ENCODE measurements at places on chromosomes 13 and 19.
A peak's percentile ranks its signal among the peaks of the same experiment; 100 is the strongest.

- DNase-seq, result no peak
Measured at GRCh38 chr13:114010401-114011101, 36.7 kb upstream of the C13orf46 start.

- no peak for DNase-seq
Measured at GRCh38 chr19:2477732-2478191, 1.8 kb downstream of the GADD45B start.

- no peak for DNase-seq
Measured at GRCh38 chr19:8071912-8072311, 19.4 kb downstream of the CCL25 start.

DNA sequence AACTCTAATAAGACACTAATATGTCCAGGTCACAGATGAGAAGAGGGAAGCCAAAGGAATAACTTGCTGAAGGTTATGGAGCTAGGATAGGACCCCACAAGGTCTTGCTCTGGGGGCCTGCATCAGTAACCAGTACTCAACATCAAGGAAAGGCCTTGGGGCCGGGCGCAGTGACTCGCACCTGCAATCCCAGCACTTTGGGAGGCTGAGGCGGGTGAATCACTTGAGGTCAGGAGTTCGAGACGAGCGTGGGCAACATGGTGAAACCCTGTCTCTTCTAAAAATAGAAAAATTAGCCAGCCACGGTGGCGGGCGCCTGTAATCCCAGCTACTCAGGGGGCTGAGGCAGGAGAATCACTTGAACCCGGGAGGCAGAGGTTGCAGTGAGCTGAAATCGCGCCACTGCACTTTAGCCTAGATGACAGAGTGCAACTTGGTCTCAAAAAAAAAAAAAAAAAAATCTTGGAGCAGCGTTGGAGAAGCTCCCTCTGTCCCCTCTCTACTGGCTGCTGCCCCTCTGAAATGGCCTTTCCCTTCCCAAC lies 1.8 kb downstream of the LONP1 start:
- no peak for DNase-seq

- peak; percentile 11 for DNase-seq
Measured at GRCh38 chr13:72726726-72727416, 558 bp downstream of the MZT1 start.

DNA sequence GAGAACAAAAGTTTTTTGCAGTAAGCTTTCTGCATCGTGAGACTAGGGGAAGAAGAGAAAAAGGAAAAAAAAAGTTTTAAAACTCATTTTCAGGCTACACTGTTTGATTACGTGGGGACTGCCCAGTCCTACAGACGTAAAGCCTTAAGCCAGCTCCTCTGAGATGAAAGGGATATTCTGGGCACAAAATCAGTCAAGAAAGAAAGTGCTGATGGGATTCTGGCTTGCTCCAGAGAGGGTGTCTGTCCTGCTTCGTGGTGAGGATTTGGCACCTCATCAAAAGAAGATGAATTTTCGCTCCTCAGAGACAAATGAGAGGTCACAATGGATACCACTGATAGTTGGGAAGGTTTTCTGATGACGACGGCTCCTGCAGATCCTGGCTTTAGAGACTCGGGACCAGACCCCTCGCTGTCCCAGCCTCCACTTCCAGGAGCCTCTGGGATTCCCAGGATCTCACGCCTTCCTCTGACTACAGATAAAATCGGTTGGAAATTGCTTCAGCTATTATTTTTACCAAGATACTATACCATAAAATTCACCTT lies 9.7 kb downstream of the TEX29 start:
- DNase-seq, result no peak

DNA sequence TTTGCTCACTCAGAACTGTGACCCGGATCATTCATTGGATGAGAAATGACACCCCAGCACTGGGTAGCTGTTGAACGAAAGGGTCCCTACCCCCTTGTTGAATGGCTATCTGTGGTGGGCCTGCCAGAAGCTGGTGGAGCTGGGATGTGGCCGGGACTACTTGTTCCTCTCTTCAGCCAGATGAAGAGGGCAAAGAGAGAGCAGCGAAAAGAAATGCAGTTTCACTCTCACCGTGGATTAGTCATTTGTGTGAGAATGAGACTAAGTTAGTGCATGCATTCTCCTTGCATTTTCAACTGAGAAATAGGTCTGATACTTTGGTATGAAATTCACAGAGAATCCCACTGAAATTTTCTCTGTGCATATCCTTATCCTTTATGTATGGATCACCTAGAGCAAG lies 553.1 kb downstream of the IRS2 start:
- no peak for DNase-seq

GRCh38 chr13:94701313-94702180 lies 10.8 kb downstream of the SOX21 start:
- DNase-seq, result no peak

DNA sequence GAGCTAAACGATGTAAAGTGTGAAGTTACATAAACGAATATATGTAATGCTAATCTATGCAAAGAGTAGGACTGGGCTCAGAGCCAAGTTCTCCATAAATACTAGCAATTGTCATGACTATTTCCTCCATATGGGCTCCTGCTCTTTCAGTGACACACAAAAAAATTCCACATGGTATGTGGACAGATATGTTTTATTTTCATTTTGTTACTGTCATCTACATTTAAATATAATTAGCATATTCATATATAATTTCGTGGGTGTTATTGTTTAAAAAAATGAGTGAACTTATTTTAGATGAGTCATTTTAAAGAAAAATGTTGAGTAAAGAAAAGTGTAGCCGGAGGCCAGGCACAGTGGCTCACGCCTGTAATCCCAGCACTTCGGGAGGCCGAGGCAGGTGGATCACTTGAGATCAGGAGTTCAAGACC lies 5.0 kb upstream of the IGSF23 start:
- no peak for DNase-seq

- no peak for DNase-seq
Measured at GRCh38 chr13:112078879-112079531, 12.1 kb downstream of the SOX1 start.

GRCh38 chr13:113413898-113414282 lies 39.4 kb downstream of the ADPRHL1 start:
- DNase-seq, result no peak

GRCh38 chr19:9043524-9043923 lies 33.3 kb upstream of the MUC16 start:
- no peak for DNase-seq

- DNase-seq, result no peak
Measured at GRCh38 chr19:4909156-4909896, at the start of gene UHRF1. UHRF1 (plus strand) TSS chr19:4909501; CDS start chr19:4910886, 1,385 bp downstream.

DNA sequence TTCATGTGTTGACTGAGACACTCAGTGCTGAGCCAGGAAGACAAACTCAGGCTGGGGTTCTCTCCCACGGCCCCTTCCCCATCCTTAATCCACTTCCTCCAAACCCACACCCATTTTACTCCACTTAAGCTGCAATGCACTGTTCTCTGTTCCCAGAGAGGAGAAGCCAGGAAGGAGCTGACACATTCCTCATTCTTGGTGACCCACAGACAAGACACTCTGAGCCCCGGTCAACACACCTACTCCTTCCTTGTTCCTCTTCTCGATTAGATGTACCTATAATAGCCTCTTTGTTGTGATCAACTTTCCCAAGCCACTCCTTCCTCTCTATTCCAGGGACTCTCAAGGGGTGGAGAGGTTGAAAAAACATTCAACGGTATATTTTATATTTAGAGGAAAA lies 47.1 kb downstream of the INSR start:
- no peak for DNase-seq

DNA sequence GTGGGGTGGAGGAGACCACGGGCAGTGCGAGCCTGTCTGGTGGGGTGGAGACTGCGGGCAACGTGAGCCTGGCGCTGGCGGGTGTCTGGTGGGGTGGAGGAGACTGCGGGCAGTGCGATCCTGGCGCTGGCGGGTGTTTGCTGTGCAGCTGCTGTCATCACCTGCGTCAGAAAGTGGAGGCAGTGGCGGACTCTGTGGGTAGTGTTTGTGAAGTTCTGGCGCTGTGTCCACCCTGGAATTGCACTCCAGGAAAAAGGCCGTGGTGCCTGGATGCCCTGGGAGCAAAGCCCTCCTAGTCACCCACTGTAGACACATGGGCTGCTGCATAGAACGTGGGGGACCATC lies 6.2 kb downstream of the TEX29 start:
- DNase-seq, result no peak

DNA sequence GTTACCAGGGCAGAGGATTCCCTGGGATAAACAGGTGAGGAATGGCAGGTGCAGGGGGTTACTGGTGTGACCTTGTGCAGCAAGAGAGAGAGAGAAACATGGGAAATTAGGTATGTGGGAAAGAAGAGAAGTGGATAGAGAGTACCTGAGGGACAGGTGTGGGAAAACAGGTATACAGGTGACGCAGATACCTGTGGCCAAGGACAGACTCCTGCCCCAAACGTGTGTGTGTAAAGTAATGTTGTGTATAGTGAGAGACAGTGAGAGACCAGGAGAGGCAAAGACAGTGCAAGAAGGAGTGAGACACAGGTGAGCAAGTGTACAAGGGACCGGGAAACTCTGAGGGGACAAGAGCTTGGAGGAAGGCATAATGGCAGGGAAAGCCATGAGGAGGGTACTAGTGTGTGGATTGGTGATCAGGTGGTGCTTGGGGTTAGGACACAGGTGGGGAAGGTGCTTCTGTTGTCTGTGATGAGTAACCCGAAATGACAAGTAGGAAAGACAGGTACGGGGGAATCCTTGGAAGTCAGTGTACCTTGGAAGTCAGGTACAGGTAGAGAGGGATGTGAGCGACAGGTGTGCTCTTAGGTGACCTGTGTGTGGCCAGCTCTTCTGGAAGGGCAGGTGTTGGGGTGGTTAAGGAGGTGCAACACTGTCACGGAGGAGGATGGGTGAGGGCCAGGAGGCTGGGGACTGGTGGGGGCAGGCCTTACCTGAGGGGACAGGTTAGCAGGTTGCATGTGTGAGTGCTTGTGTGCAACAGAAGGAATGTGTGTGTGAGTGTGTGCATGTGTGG lies 2.8 kb downstream of the ERFL start:
- DNase-seq, result no peak

DNA sequence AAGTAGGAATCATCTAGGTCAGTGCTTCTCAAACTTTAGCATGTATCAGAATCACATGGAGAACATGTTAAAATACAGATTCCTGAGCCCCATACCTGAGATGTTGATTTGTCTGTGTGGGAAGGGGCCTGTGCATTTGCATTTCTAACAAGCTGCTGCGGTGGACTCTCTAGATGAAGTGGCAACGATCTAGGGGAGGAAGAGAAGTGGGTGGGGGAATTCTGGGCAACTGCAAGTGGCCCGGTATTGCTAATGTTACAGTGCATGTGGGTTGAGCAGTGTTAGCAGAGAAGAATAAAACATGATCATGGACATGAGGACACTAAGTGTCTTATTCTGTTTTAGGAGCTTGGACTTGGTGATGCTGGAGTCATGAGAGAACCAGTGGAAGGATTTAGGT lies 329.0 kb downstream of the OLFM4 start:
- DNase-seq, result no peak

DNA sequence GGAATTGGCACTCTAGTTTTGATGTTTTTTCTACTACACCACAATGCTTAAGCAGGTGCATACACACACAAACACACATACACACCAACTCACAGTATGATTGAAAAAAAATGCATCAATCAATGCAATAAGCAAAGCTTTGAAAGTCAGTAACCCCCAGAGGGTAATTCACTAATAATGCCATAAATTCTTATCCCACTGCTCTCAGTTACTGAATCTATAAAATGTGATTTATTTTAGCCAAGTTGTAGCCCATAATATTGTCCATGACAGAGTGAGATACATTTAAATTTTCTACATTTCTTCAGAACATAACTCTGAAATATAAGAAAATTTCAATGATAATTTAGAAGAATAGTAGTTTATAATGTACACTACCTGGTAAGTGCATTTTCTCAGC lies 87.9 kb downstream of the LIG4 start:
- no peak for DNase-seq

- DNase-seq, result no peak
Measured at GRCh38 chr19:30169196-30169900, 202.8 kb upstream of the ZNF536 start.

GRCh38 chr19:10552510-10553053 lies 8.9 kb downstream of the ATG4D start:
- no peak for DNase-seq

- DNase-seq, result no peak
Measured at GRCh38 chr13:63124863-63125262, 1709.2 kb upstream of the PCDH20 start.

GRCh38 chr19:51372021-51372648 lies 319 bp downstream of the NKG7 start:
- no peak for DNase-seq

GRCh38 chr19:48169578-48169938 lies 586 bp downstream of the LIG1 start:
- peak; percentile 93 for DNase-seq

GRCh38 chr13:112924365-112924764 lies 44.6 kb upstream of the MCF2L start:
- DNase-seq, result no peak

- no peak for DNase-seq
Measured at GRCh38 chr13:25871389-25872125, 180.3 kb downstream of the SHISA2 start.

GRCh38 chr19:18769989-18770528 lies 21.0 kb downstream of the COMP start:
- DNase-seq, result no peak
